ENCODE measurements at places on chromosomes 7 and 10. TPM values are rescaled to one million over a fixed set of nuclear protein-coding genes. Genes with fewer than 3 reads are reported as not detected.

SUN1 gene
- total RNA-seq, result 144 TPM

ZFYVE27 gene
- 19.2 TPM for total RNA-seq

CACNB2 gene
- 0.19 TPM for total RNA-seq

KLF14 gene
- 2.9 TPM for total RNA-seq

GFRA1 gene
- total RNA-seq, result 18.3 TPM

BICC1 gene
- 17.0 TPM for total RNA-seq

C10orf105 gene
- total RNA-seq, result 0.22 TPM

LBX1 gene
- 0.10 TPM for total RNA-seq

FLNC gene
- 16.2 TPM for total RNA-seq

STEAP1B gene
- total RNA-seq, result 2.6 TPM

C7orf57 gene
- not detected for total RNA-seq

DNA sequence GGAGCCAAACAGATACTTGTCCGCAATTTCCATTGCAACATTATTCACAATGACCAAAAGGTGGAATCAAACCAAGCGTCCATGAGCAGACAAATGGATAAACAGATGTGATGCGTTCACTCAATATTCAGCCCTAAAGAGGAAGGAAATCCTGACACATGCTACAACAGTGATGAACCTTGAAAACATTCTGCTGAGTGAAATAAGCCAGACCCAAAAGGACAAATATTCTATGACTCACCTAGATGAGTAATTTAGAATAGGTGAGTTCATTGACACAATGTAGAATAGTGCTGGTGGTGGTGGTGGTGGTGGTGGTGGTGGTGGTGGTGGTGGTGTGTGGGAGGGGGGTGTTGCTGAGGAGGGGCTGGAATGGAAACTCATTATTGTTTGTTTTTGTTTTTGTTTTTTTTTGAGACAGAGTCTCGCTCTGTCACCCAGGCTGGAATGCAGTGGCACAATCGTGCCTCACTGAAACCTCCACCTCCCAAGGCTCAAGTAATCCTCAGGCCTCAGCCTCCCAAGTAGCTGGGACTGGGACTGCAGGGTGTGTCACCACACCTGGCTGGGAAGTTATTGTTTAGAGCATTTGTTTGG, 28.6 kb downstream of the SMKR1 start:
- DNase-seq, result no peak

- DNase-seq, result no peak
Measured at GRCh38 chr10:118057361-118057760, 10.6 kb upstream of the RAB11FIP2 start.

DNA sequence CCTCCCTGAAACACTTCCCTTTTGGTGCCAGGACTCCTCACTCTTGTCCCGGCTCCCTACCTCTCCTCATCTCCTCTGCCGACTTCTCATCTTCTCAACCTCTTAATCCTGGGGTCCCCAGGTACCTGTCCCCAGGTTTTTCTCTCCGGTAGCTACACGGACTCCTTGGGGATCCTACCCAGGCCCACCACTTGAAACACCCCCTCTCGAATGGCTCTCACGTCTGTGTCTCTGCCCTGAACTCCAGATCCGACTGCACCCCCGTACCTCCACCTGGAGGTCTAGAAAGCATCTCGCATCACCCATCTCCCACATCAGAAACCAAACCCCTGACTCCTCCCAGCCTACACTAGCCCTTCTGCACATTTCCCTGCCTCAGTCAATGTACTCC, 4.8 kb downstream of the TBATA start:
- DNase-seq, result no peak

- peak; percentile 85 for DNase-seq
Measured at GRCh38 chr10:132700156-132701098, 85.5 kb downstream of the NKX6-2 start.

DNA sequence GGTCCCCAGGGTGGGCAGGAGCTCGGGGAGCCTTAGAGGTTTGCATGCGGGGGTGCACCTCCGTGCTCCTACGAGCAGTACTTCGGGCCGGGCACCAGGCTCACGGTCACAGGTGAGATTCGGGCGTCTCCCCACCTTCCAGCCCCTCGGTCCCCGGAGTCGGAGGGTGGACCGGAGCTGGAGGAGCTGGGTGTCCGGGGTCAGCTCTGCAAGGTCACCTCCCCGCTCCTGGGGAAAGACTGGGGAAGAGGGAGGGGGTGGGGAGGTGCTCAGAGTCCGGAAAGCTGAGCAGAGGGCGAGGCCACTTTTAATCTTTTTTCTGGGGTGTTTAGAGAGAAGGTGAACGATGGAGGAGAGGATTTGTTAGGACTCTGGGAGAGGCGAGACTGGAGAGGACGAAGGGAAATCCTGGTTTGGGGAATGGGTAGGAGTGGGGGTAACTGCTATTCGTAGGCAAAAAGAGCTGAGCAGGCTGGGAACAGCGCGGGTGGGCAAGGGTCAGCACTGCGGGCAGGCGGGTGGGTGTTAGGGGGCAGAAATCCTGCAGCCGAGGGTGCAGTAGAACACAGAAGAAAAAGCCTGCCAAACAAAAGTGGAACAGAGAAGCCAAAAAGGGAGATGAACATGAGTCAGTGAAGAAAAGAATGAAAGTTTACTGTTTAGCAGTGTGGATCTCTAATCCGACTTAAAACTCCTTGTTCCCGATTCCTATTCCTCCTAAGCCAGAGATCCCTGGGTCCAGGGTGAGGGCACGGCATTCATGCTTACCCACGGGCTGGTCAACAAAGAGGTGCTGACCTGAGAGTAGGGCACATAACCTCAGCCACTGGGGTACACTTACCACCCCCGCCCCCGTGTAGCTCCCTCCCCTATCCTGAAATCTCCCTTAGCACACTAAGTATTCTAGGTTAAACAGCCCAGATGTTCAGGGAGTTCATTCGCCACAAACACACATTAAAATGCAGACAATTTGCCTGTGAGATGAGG, 26.9 kb downstream of the PRSS2 start:
- no peak for DNase-seq

- DNase-seq, result no peak
Measured at GRCh38 chr10:33484787-33485186, 150.3 kb upstream of the NRP1 start.

- peak; percentile 18 for DNase-seq
Measured at GRCh38 chr7:157616426-157616825, 279.6 kb downstream of the DNAJB6 start.

GRCh38 chr7:75888464-75889222, 9.8 kb downstream of the RHBDD2 start:
- DNase-seq, result no peak

- no peak for DNase-seq
Measured at GRCh38 chr7:134710854-134711624, 64.4 kb downstream of the BPGM start.

GRCh38 chr10:128280271-128280670, 154.0 kb upstream of the MKI67 start:
- no peak for DNase-seq

GRCh38 chr10:113709221-113709838, 29.6 kb downstream of the CASP7 start:
- no peak for DNase-seq

DNA sequence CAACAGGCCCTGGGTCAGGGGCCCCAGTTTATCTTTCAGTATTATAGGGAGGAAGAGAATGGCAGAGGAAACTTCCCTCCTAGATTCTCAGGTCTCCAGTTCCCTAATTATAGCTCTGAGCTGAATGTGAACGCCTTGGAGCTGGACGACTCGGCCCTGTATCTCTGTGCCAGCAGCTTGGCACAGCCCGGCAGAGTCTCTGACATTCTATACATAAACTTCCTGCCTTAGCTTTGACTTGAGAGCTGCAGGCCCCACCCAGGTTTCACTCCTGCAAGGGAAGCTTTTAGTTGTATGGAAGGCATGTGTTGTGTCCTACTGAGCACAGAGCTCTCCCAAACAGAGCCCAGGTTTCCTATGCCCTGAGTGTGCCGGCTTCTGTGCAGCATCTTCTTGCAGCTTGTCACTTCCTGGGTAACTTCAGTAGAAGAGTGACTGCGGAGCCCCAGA, 205.6 kb upstream of the PRSS58 start:
- no peak for DNase-seq

DNA sequence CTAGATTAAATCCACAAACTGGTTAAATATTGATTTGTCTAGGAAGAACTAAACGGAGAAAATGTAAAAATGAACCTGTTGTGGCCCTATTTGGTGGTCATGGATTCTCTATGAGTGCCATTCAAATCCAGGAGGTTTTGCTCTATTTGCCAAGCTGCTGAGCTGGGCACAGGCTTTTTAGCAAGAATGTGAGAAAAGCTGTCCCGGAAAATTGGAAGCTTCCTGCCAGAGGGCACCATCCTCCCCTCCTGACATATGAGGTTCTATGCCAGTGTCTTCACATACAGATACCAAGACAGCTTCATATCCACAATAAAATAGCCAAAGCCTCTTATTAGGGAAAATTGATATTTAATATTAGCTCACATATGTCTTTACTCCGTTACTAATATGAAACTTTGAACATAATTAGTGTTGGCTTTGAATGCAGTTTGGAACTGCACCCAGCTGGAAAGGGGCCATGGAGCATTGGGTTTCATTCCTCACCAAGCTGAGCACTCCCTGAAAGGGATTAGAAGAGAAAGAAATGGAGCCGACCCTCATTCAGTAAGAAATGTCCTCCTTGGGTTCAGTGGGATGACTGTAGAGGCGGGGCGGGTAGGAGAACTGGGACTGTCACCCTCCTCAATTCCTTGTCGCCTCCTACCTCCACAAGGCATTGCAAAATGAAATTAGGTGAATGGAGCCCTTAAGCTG, 47.8 kb downstream of the NRCAM start:
- no peak for DNase-seq

DNA sequence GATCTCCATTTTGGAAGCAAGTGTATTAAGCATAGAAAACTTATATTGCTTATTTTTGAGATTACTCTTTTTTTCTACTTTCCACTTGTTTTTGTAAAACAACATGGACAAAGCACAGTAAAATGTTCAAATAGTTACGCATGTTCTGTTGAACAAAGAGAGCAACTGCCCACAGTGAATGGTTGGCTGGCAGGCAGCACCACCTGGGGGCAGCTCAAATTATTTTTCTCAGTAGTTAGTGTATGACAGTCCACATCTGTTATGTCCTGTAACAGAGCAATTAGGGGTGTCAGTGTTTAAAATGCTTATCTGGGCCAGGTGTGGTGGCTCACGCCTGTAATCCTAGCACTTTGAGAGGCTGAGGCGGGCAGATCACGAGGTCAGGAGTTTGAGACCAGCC, 46.1 kb upstream of the CACUL1 start:
- no peak for DNase-seq

DNA sequence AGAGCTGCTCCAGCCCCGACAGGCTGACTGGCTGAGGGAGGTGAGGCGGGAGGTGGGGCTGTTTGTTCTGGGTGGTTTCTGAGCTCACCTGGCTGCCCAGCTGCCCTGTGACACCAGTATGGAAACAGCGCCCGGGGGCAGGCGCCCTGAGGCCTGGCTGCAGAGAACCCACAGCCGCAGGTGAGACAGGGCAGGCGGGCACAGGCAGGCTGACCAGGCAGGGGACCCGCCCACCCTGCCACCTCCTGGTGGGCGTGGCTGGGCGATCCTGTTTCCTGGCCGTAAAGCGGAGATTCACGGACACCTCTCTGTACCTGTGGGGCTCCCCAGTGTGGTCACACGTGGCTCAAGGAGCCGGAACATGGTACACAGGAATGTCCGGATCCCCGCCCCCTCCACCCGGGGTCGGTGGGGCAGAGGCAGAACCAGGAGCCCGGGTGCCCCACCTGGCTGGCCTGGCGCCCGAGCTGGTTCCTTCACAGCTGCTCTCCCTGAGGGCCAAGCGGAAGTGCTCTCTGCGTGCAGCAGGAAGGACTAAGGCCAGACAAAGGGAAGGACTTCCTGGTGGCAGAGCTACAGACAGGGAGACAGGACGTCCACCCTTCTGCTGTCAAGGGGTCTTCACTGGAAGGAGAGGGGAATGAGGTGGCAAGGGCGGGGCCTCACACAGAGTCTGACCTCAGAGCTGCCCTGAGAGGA, 3.9 kb downstream of the MICALL2 start:
- no peak for DNase-seq

DNA sequence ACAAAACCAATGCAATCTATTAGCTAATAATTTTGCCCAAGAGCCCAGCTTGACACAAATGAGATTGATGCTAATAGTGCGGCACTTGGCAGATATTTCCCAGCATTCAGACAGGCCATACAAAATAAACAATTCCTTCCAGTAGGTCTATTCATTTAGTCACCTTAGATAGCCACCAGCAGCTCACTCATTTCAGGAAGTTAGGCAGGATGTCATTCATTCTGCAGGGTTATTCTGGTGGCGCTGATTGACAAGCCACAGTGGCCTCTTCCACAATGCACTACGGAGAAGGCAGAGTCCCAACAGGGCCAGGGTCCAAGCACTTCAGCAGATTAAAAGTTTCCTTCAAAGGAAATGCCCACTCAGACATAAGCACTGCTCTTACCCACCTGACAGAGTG, 55.8 kb downstream of the PIK3AP1 start:
- DNase-seq, result no peak

DNA sequence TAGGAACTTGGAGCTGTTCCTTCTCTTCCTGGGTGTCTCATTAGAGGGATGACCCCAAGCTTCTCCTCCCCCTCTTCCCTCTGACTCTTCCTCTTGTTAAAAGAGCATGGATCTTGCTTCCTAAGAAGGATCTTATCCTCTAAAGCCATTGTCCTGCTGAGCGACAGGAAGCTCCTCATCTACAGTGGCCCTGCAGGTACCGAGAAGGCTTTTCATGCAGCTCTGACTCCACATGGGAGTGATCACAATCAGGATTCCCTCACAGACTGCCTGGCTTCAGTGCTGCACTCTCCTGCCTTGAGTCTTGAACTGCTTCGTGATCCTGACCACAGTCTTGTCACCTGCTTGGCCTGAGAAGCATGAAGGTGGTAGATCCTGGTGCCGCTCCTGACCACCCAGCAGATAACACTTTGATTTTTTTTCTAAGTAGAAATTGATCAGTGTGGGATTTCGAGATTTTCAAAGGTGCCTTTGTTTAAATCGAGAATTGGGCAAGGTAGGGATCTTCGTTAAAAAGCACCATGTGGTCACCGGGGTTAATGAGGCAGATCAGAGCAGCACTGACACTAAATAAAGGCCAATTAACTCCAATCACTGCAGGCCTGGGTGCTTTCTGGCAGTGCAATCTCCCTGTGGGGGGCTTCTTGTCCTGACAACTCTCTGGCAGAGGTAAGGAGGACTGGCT, 376.4 kb downstream of the NRG3 start:
- no peak for DNase-seq

GRCh38 chr7:28996836-28997235, 38.7 kb upstream of the TRIL start:
- no peak for DNase-seq

DNA sequence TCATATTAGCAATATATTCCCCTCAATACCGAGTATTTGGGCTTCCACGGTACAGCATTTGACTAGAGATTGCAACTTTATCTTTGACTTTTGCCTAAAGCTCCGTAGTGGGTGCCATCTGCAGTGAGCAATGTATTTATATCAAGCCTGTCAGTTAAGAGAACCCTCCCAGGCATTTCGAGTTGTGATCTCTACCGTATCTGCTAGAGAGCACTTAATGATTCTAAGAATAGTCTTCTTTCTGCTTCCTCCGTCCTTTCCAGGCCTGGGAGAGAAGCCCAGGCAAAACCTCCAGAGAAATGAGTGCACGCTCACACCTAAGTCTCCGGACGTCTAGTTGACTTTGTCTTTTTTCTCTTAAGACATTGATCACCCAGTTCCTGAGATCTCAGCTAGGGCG, 210.6 kb downstream of the KLF6 start:
- DNase-seq, result no peak

- DNase-seq, result no peak
Measured at GRCh38 chr10:116186273-116186672, 86.7 kb downstream of the GFRA1 start.

GRCh38 chr10:112701878-112702255, 248.2 kb upstream of the TCF7L2 start:
- no peak for DNase-seq

- DNase-seq, result peak; percentile 72
Measured at GRCh38 chr7:4265066-4265465, 417.0 kb upstream of the FOXK1 start.

GRCh38 chr10:12474727-12475412, 125.5 kb downstream of the CAMK1D start:
- no peak for DNase-seq

Measured in mesenteric fat pad (tissue), 1 donor.